AG09319 (cell line): ENCODE measurements at places on chromosomes 2 and 18.

GRCh38 chr2:40357667-40358066 lies 94.2 kb downstream of the SLC8A1 start:
- DNase-seq = no peak

GRCh38 chr18:3794537-3795348 lies 344.8 kb downstream of the TGIF1 start:
- no peak for DNase-seq

DNA sequence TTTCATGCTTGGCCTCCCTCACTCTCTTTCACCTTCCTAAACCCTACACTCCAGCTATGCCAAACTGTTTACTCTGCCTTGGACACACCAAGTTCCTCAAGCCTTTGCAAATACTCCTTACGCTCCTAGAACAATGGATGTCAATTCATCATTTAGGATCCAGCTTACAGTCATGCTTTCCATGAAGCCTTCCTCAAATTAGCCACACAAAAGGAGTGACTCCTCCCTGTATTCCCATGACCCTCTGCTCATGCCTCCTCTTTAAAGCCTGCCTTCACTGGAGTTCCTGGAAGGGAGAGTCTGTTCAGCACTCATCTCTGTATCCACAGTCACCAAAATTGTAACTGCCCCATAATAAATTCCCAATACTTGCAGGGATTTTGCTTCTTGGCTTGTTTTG lies 721 bp upstream of the EHD3 start:
- no peak for DNase-seq

DNA sequence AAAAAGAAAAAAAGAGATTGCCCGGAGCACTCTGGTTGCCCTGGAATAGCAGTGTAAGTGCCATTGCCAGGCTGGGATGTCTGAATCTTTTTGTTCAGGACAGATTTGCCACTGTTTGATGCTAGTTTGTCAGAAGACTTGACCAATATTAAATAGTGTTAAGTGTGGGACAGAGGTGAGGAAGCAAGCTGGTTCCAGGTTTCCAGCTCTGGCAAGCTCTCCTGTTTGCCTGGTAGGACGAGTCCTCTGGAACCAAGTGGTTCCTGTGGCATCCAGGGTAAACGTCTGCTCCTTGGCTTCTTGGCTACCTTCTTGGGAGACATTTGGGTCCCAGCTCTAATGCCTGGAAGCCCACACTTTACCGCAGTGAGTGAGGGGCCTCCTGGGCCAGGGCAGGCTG lies 20.8 kb upstream of the IGFBP5 start:
- no peak for DNase-seq

DNA sequence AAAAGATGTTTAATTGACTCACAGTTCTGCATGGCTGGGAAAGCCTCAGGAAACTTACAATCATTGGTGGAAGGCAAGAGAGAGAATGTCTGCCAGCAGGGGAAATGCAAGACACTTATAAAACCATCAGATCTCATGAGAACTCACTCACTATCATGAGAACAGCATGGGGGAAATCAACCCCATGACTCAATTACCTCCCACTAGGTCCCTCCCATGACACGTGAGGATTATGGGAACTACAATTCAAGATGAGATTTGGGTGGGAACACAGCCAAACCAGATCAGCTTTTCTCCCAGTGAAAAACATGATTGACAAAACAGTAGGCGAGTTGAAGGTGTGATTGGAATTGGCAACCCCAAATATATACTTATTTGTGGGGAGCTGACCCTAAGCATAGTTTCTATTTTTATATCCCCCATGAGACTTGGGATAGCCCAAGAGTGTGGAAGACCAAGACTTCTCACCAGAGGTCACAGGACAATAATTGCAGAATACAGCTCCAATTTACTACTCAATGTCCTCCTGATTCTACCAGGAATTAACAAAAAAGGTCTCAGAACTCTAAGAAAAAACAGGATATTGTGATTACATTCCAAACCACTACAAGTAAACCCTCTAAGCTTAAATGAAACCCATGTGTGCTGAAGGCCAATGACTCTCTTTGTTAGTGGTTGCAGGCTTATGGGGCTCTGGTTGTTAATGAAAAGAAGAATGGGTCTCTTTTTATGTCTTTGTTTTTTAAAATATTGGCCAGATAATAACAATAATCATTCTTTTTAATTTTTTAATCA lies 96.1 kb upstream of the PIK3C3 start:
- DNase-seq = no peak

DNA sequence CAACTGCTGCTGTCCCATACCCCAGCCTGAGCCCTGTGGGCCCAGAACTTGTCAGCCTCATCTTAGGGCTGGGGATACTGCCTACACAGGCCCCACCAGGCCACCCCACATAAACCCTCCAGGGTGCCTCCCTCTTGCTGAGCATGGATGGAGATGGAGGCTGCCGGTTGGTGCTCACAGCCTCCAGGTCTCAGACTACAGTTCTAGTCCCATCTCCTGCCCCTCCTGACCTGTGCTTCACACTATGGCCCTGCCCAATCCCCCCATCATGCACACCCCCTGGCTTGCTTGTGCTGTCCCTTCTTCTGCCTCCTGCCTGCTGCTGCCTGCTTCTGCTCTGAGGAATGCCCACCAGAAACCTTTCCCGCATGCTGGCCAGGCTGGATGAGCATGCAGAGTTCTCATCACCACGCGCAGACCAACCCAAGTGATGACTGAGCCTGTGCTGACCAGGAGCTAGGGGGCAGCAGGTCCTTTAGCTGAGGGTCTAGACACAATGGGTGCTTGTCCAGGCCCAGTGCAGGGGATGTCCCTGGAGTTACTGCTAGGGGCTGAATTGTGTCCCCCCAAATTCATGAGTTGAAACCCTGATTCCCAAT lies 138.4 kb upstream of the HS6ST1 start:
- DNase-seq = no peak

- no peak for DNase-seq
These were observed 177.7 kb upstream of the ZC3H15 start for GRCh38 chr2:186308347-186308746.

GRCh38 chr2:216130346-216130971 lies 21.3 kb downstream of the XRCC5 start:
- no peak for DNase-seq

GRCh38 chr18:7164323-7165004 lies 46.9 kb upstream of the LAMA1 start:
- no peak for DNase-seq

- no peak for DNase-seq
These were observed 40.7 kb downstream of the RBM45 start for GRCh38 chr2:178152977-178153376.

GRCh38 chr18:12359515-12359927 lies 17.5 kb downstream of the AFG3L2 start:
- DNase-seq = no peak

DNA sequence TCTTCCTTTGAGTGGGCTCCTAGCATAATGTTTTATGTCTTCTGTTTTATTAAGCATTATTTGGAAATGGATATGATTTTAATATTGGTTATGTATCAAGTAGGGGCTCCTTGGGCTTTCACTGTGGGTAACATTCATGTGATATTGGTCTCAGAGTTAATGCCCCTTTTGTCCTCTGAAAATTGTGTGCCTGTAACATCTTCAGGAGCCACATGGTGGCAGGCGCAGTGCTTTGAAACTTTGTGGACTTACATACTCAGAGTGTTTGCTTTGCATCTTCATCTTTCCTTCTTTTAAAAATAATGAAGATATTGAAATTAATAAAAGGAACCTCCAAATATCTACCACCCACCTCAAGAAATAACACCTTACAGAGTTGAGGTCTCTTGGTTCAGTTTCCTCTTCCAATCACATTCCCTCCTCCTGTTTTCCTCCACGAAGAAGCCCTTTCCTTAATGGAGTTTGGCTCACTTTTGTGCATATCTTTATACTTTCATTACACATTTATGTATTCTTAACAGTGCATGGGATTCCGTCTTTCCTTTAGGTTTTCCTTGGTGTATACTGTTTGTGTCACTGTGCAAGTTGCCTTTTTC lies 73.5 kb downstream of the LIMS1 start:
- no peak for DNase-seq

- no peak for DNase-seq
These were observed 471.9 kb upstream of the TNP1 start for GRCh38 chr2:217331523-217332416.

DNA sequence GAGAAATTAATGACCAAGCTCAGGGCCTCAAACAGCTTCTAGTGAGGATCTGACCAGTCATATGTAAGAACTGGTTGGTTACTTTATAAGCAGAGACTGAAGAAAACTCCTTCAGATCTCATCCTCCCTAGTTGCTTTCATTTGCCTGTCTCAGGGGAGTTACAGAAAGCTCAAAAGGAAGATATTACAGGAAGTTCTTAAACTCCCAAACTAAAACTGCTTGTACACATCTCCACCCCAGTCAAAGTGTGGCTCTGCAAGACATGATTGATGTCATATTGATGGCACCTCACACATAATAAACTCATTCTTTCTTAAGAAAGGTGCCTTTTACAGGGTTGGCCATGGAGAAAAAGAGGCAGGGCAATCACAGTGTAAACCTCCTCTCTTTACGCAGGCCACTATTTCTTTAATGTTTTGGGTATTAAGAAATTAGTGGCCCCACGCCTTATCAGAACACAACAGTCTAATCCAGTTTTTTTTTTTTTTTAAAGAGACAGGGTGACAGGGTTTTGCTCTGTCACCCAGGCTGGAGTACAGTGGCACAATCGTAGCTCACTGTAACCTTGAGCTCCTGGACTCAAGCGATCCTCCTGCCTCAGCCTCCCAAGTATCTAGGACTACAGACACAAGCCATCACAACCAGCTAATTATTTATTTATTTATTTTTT lies 62.6 kb upstream of the STK17B start:
- no peak for DNase-seq

DNA sequence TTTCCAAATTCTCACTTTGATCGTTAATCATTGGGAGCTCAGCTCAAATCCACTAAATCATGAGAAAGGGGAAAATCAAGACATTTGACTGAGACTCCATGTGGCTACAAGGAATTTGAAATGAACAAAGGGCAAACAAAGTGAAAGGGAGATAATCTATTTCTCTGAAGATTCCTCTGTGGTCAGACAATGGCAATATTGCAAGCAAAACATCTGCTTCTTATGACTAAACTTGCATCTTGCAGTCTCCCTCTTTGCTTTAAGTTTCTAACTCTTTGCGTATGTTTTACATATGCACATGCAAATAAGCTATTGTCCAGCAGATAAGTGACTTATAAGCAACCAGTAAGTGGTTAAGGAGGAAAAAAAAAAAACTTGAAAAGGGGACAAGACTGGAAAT lies 299.1 kb upstream of the NXPH2 start:
- DNase-seq = no peak

DNA sequence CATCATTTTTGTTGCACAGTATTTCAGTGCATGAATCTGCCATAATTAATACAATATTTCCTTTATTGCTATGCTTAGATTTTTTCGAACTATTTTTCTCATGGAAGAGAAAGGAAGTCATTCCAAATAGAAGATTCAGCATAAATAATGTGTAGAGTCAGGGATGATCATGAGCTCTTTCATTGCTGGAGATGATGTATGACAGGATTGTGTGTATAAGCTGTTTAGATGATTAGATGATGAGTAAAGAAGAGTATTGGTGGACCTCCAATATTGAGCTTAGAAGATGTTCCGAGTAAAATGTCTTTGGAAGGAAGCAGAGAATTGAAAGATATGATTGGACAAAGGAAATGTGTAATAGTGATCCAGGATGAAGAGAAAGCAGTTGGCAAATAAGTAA lies 364.5 kb downstream of the PARD3B start:
- DNase-seq = no peak

GRCh38 chr18:42752916-42753315 lies 362.6 kb downstream of the RIT2 start:
- no peak for DNase-seq

DNA sequence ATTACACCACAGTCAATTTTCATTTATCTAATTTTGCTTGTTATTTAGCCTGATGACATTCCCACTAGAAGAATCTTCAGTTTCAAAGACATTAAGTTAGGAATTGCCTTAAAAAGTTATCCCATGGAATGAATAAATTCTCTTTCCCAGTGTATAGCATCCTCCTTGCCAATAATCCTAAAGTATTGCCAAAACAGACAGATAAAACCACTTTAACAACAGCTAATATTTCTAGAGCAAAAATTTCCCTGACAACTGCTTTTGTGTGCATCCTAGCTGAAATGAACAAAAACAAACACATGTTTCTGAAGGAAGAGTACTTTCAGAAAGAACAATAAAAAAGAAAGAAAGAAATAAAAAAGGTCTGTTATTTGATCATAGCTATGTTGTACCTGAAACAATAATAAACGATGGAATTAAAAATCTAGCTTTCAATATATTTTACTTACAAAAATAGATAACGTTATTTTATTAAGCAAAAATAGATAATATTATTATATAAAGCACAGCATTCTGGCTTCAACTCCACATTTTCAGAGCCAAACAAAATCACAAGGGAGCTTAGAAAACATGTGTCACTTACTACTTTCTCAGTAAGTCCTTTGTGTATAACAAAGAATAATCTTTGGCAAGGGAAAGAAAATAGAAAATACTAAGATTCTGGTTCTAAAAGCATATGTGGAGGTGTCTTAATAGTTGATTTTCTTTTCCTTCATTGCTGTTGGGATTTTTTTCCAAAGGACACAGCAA lies 939.0 kb upstream of the CRIM1 start:
- no peak for DNase-seq

- no peak for DNase-seq
These were observed 72.4 kb downstream of the CTIF start for GRCh38 chr18:48611203-48611602.

- DNase-seq = no peak
These were observed 572.7 kb upstream of the SALL3 start for GRCh38 chr18:78406743-78407465.

DNA sequence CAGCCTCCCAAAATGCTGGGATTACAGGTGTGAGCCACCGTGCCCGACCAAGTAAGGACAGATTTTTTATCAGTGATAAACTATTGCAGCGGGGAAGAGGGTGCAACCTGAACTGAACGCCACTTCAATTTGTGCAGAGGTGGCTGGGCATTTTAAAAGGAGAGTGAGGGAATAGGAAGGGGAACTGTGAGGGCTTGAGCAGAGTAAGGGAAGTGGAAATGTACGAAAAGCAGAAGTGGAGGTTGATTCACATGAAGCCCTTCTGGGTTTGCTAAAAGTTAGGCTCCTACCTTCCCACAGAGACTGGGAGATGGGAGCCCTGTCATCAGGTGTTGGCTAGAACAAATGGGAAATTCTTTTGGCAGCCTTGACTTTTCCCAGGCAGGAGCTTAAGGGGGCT lies 6.1 kb downstream of the STK11IP start:
- DNase-seq = no peak

GRCh38 chr2:54574107-54574859 lies 118.2 kb downstream of the SPTBN1 start:
- no peak for DNase-seq

DNA sequence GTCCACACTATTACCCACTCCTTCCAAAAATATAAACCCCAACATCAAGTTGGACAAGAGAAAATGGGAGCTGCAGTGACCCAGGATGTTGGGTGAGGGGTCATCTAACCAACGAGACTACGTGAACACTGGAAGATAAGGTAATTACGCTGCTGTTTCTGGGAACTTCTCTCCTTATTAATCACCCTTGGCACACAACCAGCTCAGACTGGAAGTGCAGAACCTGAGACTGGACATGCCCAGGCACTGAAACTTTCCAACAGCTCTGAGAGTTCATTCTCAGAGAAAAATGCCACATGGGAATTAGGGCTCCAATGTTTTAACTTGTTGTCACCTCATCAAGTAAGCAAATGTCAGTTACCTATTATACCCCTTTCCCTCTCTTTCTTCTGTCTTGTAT lies 135.3 kb downstream of the CCDC148 start:
- no peak for DNase-seq
